ENCODE measurements at places on chromosomes 16 and 17.

DNA sequence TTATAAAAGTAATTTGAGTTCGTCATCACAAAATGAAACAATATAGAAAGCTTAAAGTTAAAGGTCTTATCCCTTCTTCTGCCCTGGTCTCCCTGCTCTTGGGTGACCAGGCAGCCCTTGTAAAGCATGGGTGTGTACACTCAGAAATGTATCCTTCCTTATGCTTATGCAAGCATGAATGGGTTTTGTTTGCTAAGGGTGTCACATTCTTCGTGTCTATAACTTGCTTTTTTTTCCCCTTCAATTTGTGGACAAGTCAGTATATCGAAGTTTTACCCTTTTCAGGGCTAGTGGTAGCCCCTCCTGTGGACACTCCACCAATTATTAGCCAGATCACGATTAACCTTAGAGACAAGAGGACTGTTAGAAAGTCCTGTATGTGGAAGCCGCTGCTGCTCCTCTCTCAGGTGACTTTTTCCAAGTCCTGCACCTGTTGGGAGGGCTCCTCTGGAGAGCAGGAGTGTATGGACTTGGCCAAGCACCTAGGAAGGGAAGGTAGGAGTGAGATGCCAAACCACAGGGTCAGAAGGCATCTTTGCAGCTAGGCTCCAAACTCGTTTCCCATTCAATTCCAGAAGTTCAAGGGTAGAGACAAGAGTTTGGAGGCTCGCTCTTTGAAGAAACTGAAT lies 50.9 kb downstream of the LDHD start:
- DNase-seq, result no peak

GRCh38 chr17:38510421-38511149 lies 82.3 kb downstream of the ARHGAP23 start:
- peak; percentile 61 for DNase-seq

DNA sequence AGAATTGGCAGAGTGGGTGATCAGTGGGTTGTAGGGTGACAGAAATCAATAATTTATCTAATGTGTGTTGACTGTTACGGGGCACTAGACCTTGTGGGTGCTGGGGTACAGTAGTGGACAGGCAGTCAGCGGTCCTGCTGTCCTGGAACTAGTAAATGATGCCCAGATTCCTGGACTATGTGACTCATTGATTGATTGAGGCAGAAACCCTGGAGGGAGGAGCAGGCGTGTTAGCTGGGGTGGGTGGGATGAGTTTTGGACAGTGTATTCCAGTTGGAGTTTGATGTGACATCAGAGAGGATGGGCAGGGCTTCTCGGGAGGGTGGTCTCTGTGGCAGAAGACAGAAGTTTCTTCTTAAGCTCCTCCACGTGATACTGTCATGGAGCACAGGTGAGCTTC lies 24.4 kb downstream of the PRMT7 start:
- no peak for DNase-seq

DNA sequence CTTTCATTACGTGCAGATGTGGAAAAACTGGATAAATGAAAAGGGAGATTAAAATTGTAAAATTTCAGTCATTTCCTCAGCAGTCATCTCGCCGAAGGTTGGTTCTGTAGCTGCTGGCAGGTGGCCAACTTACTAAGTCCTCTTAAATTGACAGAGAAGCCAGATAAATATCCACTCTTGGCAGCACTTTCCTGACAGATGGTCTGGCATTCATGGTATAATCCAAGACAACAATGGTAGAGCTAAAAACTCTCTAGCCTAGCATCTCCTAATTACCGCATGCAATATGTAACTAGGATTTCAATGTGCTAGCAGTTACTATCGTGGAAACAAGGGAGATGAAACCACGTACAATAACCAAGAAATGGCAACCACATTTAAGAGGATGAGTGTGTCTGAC lies 306.3 kb downstream of the CNTNAP4 start:
- DNase-seq, result no peak

GRCh38 chr17:76791053-76791980 lies 53.4 kb downstream of the MFSD11 start:
- DNase-seq, result peak; percentile 2

DNA sequence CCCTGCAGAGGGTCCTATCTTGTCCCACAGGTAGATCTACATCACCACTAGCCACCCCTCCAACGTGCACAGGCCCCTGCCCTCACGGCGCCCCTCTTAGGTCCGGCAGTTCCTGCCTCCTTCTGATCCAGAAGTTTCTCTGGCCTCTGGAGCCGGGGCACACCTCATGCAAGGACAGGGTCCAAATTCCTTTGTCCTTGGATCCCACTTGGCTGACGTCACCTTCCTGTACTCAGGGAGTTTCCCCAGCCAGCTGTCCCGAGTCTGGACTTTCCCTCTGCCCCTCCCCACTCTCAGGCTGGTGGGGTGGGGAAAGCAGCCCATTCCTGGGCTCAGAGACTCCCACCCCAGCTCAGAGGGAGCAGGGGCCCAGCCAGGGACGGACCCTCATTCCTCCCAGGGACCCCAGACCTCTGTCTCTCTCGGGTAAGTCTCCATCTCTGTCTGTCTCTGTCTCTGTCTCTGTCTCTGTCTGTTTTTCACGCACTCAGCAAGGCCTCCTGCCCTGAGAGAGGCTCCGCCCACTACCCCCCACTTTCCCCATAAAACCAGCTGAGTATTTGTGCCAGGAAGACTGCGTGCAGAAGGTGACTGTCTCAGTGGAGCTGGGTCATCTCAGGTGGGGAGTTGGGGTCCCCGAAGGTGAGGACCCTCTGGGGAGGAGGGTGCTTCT lies at the start of gene IL32:
TSS of gene IL32 (plus strand) at position 572 of the 673 bp plus-strand sequence. CDS start 172 bp downstream, outside the sequence.
- no peak for DNase-seq

DNA sequence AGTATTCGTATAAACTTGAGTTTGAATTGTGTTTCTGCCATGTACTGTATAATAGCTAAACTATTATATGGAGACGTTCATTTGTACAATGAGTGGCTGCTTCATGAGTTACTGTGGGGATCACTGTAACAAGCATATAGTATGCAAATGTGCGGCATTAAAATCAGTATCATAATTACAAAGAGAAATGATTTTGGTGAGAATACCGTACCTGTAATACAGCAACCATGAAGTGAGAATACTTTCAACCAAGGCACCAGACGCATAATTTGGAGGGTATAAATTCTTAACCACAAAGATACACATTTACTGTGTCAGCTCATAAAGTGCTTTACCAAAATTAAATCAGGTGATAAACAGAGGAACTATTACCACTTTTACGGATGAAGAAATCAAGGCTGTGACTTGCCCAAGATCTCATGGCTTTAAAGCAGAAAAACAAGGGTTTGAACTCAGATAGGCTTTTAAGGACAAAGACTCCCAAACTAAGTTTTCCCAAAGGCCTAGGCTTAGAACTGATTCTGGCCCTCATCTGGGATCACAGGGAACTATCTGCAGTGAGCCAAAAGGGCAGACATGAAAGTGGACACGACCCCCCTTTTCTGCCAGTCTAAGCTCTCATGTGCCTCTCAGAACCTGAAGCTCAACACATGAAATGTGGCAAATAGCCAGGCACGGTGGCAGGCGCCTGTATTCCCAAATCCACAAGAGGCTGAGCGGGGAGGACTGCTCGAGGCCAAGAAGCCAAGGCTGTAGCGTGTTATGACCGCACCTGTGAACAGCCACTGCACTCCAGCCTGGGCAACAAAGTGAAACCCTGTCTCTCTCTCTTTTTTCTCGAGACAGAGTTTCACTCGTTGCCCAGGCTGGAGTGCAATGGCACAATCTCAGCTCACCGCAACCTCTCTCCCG lies 6.4 kb downstream of the RPS15A start:
- DNase-seq, result no peak

GRCh38 chr17:32445074-32445415 lies 735 bp downstream of the PSMD11 start:
- no peak for DNase-seq

GRCh38 chr16:69741951-69742904 lies 12.5 kb downstream of the NOB1 start:
- DNase-seq, result no peak

- DNase-seq, result peak; percentile 11
Measured at GRCh38 chr16:75868636-75869632, 142.6 kb upstream of the CPHXL start.

DNA sequence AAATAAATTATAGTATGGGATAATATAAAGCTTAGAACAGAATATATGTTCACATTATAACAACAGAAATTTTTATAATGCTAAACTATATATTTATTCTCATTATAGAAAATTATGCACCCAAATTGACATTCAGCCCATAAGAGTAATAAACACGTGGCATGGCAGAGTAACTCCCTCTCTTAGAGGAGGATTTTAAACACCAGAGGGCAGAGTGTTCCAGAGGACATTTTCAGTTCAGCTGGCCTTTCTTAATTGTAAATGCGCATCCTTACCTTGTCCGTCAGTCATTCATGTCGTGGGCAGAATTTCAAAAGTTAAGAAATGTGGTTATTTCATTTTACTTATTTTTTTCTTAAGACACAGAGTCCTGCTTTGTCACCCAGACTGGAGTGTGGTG lies 147.1 kb downstream of the TANC2 start:
- DNase-seq, result no peak

GRCh38 chr17:76193591-76193990 lies 46.7 kb downstream of the RNF157 start:
- no peak for DNase-seq

DNA sequence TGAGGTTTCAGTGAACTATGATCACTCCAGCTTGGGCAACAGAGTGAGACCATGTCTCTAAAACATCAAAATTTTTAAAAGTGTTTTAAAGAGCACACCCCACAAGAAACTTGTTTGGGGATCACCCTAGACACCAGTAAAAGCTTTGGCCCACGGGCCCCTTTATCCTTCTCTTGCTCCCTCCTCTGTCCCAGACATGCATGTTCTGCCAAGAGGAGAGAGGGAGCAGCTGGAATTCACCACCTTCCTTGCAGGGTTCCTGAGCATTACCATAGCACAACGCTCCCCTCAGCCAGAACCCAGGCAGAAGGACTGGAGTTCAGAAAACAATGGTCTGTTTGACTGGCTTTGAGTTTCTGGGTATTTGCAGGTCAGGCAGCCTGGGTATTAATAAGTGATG lies 214.3 kb upstream of the CDH5 start:
- DNase-seq, result no peak

DNA sequence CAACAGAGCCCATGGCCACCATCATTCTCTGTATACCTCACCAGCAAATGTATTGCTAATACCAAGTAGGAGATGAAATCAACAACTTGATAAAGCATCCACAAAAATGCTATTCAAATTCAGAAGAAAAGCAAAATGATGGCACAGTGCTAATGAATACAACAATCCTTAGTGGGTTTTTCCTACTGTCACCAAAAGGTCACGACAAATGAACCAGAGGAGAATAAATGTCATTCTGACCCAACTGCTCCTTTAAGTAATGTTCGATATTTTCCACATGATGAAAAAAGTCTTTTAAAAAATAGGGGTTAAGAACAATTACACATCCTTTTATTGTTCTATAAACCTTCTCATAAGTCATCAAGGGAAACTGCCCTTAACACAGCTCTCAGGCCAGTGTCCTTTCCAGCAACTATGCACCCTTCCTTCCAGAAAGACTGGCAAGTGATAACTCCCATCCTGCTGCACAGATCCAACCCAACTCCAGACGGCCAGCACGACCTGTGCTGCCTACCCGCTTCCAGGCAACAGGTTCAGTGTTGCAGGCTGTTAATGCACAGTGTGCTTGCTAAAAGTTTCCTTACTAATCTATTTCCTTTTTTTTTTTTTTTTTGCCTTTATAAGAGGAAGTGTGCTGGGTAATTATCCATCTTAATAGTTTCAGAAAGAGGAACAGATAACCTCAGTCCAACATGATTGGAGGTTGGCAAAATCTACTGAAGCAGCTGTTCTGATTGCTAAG lies 15.4 kb downstream of the FBXO31 start:
- DNase-seq, result no peak

DNA sequence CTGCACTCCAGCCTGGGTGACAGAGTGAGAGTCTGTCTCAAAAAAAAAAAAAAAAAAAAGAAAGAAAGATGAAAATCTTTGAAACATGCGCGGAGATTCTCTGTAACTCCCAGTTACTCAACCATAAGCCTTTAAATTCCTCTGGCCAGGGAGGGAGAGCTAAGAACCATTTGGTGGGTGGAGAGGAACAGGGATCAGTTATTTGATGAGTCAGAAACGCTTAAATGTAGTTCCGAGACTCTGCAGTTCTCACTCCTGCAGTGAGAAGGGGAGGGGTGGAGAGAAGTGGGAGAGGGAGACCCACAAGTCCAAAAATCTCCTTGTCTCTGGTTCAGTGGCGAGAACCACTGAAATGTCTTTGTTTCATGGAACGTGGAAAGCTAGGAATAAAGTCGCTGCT lies 266.7 kb downstream of the SOX9 start:
- no peak for DNase-seq

DNA sequence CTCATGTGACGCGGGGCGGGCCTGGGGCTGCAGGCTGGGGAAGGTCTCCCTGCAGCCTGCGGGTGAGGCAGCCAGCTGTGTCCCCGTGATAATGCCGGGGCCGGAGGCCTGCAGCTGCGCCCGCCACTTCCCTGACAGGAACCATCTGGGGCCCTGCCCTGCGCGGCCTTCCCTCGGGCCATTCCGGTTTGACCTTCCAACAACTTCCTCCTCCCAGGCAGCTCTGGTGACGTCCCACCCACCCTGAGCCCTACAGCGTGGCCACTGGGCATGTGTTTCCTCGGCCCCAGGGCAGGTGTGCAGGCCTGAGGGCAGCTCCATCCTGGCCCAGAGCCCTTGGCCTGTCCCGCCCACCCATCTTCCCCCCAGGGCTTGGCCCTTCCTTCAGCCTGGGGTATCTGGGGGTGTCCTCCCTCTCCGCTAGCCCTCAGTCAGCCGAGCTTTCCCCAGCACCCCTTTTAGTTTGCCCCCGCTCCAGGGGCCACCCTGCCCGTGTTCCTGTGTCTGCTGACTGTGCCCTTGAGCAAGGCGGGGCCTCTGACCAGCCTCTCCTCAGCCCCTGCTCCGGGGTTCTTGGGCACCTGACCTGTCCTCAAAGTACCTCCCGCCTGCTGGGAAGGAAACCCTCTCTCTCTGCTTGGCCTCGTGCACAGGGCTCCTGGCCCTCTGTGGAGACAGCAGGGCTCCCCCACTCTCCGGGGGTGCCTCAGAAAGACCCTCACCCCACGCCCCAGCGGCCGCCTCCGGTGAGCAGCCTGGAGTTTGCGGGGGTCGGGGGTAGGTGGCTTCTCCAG lies at the start of gene CBFA2T3:
TSS of gene CBFA2T3 (minus strand) at position 190 of the 794 bp plus-strand sequence. CDS start 400 bp downstream, outside the sequence.
- peak; percentile 36 for DNase-seq

- no peak for DNase-seq
Measured at GRCh38 chr16:681746-682427, 1.7 kb downstream of the STUB1 start.

GRCh38 chr17:76927577-76927976 lies 59.4 kb downstream of the MGAT5B start:
- no peak for DNase-seq

DNA sequence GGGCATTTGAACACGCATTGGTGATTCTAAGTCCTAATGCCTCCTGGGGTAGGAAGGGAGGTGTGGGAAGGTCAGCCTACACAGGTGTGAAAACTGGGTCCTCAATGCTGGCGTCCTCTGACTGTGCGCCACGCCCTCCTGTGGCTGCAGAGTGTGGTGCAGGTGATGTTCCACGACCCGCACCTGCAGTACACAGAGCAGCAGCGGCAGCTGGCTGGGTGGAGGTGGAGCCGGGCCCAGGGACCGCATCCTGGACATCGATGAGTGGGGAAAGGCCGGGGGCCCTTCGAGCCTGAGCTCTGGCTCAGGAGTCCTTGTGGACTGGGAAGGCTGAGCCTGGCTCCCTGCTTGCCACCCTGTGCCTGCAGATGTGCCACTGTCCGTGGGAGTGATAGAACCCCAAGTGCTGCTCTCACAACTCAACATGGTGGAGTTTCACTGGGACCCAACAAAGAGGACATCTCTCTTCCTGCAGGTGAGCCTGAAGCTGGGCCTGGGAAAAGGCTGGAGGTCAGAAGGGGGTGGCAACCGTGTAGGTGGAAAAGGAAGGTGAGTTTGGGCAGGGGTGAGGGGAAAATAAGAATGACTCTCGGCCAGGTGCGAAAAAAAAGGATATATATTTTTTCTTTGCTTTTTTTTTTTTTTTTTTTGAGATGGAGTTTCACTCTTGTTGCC lies 14.0 kb upstream of the STAC2 start:
- no peak for DNase-seq
